ENCODE measurements at places on chromosomes 7 and 10. TPM values are rescaled to one million over a fixed set of nuclear protein-coding genes. Genes with fewer than 3 reads are reported as not detected.

The TAS2R5 gene
- 0.57 TPM for total RNA-seq

The CD36 gene
- total RNA-seq = 24.7 TPM

The SEC61A2 gene
- 6.6 TPM for total RNA-seq

The TSPAN33 gene
- 1.3 TPM for total RNA-seq

The TNS3 gene
- 150 TPM for total RNA-seq

Measured in smooth muscle cell of bladder (primary cell).